ENCODE measurements at places on chromosomes 5 and 9.

DNA sequence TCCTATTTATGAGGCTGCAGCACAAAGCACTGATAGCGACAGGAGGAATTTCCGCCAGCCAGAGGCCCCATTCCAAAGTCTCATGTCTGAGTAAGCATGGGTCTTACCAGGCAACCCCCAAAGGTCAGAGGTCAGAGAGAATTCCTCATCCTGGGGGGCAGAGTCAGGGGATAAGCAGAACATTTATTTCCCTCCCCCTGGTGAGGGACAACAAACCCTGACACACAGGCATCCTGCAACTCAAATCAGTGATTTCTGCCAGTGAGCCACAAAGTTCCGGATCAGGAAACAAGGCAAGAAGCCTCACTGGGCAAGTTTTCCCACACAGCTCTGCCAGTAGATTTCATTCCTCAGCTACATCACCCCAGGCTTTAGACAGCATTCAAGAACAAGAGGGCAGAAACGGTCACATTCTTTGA, 37.0 kb downstream of the ADAMTS12 start:
- no peak for DNase-seq

GRCh38 chr5:134528556-134528955, 3.1 kb downstream of the JADE2 start:
- DNase-seq, result no peak

GRCh38 chr5:169225830-169226356, 75.0 kb downstream of the SLIT3 start:
- DNase-seq, result no peak

DNA sequence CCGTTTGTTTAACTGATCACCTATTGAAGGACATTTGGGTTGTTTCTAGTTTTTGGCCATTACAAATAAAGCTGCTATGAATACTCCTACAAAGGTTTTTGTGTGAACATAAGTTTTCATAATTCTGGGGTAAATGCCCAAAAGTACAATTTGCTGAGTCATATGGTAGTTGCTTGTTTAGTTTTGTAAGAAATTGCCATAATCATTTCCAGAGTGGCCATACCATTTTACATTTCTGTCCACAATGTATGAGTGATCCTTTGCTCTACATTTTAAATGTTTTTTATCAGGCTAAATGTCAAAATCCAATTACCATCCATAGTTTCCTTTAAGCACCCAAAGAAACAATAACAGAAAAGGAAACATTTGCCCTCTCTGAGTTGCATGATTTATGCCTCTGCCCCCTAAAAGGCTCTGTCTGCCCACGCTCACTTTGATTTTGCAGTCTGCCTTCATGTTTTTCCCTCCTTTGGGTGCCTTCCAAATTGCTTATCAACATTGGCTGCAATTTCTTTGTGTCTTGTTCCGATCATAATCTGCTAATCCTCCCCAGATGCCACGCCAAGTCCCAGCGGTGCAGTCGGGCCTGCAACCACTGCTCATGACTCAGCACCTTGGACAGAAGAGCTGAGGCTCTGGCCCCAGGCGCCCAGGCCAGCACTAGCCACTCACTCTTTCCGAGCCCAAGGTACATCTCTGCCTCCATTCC, 339.2 kb downstream of the PIK3R1 start:
- no peak for DNase-seq

GRCh38 chr9:10700915-10701314, 88.1 kb upstream of the PTPRD start:
- DNase-seq, result no peak
